ENCODE measurements at places on chromosomes 3 and 15.

DNA sequence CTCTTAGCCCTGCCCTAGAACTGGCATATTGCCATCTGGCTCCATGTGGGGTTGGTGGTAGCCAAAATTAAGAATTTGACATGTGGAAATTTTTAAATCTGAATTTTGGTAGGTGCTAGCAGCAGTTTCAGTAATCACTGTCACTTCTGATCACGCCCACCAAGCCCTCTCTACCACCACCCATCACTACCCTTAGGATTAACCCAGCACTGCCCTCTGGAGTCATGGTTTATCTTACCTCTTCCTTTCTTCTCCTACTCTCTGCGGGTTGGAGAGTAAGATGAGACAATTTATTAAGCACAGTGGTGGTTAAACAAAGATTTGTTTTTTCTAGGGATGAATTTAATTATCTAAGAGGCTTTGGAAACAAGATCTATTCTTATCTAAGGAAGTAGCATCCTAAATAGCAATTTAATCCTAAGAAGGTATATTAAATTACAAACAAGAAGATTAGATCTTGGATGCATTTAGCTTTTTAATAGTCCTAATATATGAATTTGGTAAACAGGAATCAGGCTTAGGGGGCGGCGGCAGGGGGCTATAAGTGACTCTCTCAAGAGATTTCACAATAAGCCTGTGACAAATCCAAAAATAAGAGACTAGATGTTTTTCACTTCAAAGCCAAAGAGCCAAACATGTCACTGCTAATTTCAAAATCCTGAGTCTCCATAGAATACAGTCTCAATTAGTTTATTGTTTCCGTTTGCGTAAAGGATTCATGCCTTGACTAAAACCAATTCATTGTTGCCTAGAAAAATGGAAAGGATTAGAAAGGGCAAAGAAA is 498.4 kb upstream of the UBE2E2 start:
- no peak for DNase-seq

DNA sequence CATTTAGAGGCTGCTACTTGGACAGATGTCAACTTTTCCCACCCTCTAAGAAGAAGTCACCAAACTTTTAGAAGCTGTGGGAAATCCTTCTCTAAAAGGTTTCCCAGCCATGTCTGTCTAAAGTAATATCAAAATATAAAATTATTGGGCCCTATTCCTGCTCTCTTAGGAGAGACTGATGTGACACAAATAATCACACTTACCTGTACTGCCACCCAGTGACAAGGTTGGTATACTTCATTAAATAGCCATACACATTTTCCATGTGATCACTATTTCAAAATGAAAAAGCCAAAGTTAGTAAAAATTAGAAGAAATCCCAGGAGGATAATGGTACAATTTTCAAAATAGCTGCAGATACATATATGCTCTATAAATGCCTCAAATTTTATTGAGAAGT is 12.6 kb downstream of the OSBPL11 start:
- peak; percentile 30 for DNase-seq

DNA sequence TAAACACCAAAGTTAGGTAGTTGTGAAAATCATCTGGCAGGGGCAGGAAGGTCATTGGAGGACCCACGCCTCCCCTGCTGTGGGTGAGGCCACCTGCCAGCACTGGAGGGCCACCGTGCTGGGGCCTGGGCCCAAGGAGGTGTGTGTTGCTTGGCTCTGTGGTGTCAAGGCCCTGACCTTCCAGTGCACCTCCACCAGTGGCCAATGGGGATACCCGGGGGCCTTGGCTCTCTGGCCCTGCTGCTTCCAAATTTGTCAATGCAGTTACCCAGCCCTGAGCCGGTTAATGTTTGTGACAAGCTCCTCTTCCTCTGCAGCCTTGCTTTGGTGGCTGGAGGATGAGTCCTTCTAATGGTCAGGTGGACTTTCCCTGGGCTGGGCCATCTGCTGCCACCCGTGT is 150.2 kb downstream of the KLF13 start:
- no peak for DNase-seq

- DNase-seq = no peak
Observed at GRCh38 chr15:39332846-39333245, 248.0 kb upstream of the THBS1 start.

DNA sequence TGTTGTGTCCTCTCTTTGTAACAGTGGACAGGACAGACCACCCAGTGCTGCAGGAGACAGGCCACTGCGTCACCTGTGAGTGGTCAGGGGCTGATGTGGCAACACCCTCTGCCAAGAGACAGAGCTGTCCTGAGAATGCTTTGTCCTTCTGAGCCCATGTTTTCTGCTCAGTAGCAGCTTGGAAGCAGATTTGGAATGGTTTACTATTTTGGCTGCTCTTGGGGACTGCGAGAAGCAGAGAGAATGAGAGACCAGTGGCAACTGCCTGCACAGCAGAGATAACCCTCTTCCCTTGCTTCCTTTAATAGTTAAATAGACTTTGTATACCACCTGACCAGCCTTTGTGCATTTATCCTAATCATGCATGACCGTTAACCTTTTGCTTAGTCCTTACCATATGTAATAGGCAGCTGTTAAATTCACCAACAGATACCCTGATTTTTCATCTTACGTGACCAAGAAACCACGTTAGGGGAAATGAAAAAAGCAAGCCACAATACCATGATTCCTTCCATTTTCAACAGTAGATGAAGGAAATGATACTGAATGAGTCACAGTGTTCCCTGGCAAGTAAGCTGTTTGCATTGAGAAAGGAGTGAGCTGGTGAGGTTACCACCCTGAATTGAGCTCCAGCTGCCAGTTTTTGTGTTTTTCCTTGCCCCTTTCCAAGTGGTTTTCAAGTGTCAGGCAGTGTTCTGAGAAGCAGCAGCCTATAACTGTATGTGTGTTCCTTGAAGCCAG is 35.5 kb downstream of the B3GALNT1 start:
- no peak for DNase-seq

GRCh38 chr3:168155303-168155702 is 59.6 kb upstream of the GOLIM4 start:
- no peak for DNase-seq

GRCh38 chr15:68313501-68314410 is 36.2 kb downstream of the FEM1B start:
- DNase-seq = no peak

- no peak for DNase-seq
Observed at GRCh38 chr3:40574661-40575060, 49.9 kb downstream of the ZNF621 start.

GRCh38 chr3:160830796-160831195 is 74.8 kb downstream of the PPM1L start:
- DNase-seq = no peak

GRCh38 chr15:78159395-78159794 is 10.2 kb downstream of the IDH3A start:
- DNase-seq = no peak

GRCh38 chr3:157532529-157533297 is 29.5 kb upstream of the VEPH1 start:
- peak; percentile 82 for DNase-seq

DNA sequence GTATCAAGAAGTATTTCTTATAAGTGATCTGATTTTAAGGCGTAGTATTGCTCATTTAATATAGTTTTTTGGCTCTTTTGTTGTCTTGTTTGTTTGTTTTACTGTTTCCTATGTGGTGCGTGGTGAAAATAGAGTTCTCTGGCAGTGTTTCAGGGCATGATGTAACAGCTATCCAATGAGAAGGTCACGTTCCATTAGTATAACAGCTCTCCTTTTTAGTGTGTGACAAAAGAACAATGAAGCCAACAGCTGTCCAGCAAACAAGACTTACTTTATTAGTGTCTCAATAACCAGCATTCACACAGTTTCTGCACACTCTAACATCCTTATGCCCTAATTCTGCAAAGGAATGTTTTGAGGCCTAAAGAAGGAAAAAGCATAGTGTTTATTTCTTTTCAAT is 127.9 kb downstream of the SLC25A26 start:
- DNase-seq = no peak

GRCh38 chr3:114089675-114090074 is 33.1 kb downstream of the QTRT2 start:
- DNase-seq = no peak

DNA sequence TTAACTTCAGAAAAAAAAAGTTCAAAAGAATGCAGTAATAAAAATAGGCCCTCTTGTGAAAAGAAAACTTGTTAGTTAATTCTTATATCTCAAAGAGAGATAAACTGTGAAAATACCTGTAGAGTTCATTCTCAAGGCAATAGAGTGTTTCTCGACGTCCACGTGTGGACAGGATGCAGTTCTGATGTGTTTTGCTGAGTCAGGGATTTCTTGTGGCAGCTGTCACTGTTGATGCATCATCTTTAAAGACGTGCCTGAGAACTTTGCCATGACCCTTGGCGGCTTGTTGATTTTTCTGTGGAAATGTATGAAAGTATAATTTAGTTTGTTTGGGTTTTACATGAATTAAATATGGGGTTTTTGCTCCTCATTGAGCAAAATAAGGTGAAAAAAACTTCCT is 702.2 kb downstream of the NLGN1 start:
- no peak for DNase-seq

GRCh38 chr3:86653661-86654205 is 337.2 kb downstream of the VGLL3 start:
- DNase-seq = no peak

DNA sequence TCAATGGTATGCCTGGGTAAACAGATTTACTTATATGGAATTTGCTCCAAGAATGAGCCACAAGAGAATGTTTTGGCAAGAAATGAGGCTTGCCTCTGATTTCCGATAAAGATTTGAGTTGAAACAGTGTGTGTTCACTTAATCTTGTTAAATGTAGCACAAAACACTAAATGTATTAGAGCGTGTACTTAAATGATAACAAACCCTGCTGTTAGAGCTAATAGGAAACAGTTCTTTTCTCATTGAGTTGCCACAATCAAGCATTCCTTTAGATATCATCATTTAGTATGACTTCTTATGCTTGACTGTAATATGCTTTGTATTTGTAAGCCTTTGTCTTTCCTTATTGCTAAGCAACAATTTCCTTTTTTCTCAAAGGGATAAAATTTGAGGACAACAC is 353.6 kb upstream of the ZNF717 start:
- DNase-seq = no peak

DNA sequence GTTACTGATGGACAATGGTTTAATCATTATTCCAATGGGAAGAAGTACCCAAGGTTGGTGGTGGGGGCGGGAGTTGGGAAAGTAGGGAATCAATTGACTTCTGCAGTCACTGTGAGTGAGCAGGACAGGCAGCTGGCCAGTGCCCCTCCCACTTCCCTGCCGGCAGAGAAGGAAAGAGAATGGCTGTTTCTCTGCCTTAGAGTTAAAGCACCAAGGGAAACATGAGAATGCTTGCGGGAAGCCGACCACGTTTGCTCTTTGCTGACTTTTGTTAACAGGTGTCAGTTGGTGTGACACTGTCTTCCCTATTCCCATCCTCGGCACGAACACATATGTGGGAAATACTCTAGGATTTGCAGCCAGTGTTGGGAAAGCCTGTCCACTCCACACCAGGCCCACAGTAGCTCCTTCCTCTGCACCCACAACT is 33.5 kb upstream of the MFSD1 start:
- DNase-seq = no peak

GRCh38 chr15:93252780-93253179 is 163.8 kb upstream of the RGMA start:
- DNase-seq = no peak

- DNase-seq = no peak
Observed at GRCh38 chr3:150333477-150333876, 74.6 kb upstream of the TSC22D2 start.

DNA sequence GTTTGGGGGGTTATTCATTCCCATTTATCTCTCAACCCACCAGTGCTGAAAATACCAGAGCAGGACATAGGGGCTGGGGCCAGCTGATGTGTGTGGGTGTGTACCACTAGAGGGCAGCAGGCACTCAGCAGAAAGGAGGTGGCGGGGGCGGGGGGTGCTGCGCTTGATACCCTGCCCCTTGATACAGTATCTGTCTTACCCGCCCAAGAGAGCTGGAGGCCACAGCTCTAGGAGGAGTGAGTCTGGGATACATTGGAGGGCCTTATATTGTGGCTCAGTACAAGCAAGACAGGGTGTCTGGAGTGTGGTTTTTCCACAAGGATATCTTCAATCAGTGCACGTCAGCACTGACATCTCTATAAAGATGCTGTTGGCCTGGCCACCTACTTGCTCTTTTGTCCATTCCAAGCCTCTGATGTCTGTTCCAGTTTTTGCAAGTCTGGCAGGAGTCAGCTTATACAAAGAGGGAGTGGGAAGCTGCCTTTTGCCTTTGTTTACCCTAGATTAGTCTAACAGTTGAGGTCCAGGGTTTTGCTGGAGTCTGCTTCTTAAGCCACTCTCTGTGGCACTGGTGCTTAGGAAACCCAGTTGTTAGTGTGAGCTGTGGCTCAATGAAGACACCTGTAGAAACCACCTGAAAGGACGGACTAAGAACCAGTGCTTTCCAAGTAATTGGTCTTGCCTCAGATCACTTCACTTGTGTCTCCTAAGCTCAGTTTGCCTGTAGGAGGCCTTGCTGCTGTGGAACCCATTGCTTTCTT is 1.5 kb upstream of the RBM15B start:
- DNase-seq = no peak

DNA sequence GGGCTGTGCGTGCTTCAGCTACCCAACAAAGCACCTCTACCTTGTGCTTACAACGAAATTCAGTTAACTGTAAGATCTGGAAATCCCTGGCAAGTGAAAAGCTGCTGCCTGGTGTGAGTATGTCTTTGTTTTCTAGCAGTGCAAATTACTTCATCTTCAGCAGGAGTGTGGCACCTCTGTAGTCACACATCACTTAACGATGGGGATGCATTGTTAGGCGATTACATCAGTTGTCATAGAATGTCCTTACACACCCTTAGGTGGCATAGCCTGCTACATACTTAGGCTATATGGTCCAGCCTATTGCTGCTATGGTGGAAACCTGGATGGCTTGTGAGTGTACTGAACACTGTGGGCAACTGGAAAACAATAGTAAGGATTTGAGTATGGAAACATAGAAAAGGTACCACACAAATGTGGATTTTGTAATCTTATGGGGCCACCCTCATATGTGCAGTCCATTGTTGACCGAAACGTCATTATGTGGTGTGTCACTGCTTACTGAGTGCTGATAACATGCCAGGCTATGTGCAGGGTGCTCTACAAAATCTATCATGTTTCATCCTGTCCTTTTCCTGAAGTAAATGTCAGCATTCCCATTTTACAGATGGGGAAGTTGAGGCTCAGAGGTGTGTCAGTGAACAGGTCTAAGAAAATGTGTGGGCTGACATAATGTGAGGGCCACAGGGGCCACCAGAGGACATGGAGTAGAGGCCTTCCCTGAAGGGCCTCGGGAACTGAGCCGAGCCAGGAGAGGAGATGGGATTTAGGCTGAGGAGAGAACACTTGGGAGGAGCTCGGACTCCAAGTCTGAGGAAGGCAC is 173.5 kb downstream of the VGLL4 start:
- no peak for DNase-seq

- DNase-seq = no peak
Observed at GRCh38 chr15:24067733-24068501, 380.8 kb upstream of the NDN start.

- DNase-seq = no peak
Observed at GRCh38 chr3:8558645-8559044, 57.0 kb downstream of the LMCD1 start.

DNA sequence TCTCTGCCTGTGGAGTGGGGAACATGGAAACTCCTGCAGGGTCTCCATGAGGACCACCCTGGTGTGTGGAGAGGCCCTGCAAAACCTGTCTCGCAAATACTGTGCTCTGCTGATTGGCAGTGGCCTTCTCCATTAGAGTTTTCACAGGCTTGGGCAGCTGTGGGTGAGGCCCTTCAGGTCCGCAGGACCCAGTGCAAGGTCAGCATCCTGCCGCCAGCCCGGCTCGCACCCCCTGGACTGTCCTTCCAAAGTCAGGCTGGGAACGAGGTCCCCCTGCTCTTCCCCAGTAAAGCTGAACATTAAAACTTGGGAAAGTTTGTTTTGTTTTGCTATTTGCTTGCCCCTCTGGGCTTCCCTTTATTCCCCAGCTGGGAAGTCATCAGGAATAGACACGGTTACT is 85.0 kb upstream of the PLXNA1 start:
- DNase-seq = no peak

Measured in NCI-H1694 treated with DMSO at 0.1 percent for 48 hours (cell line).